HCEC 1CT (cell line): ENCODE measurements at places on chromosomes 1 and 21.
A peak's percentile ranks its signal among the peaks of the same experiment; 100 is the strongest.

- DNase-seq, result peak; percentile 18
Observed at GRCh38 chr1:156806512-156807440, 9.9 kb downstream of the SH2D2A start.

GRCh38 chr1:160623227-160623633 lies 23.6 kb downstream of the SLAMF1 start:
- DNase-seq, result no peak

DNA sequence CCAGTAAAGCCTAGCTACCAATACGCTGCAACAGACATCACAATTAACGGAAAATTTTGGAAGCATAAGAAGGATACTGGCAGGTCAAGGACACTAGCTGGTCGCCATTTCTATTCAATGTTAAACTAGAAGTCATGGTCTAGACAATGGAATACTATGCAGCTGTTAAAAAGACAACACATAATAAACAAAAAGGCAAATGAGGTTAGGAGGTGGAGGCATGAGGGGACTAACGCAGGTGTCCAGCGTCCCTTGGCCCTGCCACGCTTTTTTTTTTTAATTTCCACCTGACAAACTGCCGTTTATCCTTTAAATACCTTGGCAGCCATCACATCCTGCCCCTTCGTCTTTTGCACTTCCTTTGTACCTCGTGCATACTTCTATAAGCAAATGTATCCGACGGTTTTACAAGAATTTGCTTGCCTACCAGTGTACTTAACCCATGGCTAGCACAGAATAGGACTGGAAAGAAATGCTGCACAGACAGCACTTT lies 698 bp upstream of the SLC22A15 start:
- no peak for DNase-seq

GRCh38 chr1:167431261-167431908 lies 86.9 kb downstream of the CD247 start:
- no peak for DNase-seq

DNA sequence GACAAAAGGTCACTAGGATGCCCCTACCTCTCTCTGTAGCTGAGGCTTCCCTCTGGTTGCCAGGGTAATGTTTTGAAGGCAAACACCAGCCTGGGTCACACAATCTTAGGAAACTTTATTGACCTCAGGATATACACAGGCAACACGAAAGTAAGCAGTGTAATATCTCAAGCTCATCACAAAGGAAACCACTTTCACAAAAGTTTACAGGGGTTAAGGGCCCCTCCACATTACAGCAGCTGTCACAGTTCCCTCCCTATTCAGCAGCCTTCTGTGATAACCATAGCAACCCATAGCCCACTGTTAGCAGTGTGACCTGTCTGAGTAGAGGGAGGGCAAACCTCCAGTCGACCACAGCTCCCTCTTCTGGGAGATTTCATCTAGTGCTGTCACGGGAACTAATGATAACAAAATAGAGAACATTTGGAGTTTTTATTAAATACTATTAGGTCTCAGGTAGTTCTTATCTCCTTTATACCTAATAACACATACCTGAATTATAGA lies 149.8 kb downstream of the PTPRC start:
- no peak for DNase-seq
